Thymus (tissue), 14 donors: ENCODE measurements at places on chromosomes 1 and 21.

GRCh38 chr1:107058245-107059032 is 2.0 kb downstream of the PRMT6 start:
- DNase-seq = no peak

DNA sequence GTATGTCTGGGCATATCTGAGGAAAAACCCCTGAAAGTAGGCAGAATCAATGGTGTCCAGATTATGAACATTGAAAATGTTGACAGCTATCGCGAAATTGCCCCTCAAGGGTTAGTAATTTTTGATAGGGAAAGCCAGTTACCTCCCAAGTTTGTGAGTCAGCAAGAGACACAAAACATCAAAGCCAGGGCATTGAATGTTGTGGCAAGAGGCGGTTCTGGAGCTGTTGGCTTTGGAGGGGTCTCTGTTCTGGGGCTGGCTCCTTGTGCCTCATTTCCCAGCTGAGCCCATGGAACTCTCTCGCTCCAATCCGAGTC is 10.6 kb upstream of the S100A11 start:
- DNase-seq = no peak

- DNase-seq = no peak
Observed at GRCh38 chr1:26360807-26361604, 7.1 kb upstream of the CRYBG2 start.

GRCh38 chr1:190688096-190688495 is 210.4 kb upstream of the BRINP3 start:
- DNase-seq = no peak

GRCh38 chr1:89907727-89908212 is 86.9 kb downstream of the LRRC8D start:
- DNase-seq = no peak

DNA sequence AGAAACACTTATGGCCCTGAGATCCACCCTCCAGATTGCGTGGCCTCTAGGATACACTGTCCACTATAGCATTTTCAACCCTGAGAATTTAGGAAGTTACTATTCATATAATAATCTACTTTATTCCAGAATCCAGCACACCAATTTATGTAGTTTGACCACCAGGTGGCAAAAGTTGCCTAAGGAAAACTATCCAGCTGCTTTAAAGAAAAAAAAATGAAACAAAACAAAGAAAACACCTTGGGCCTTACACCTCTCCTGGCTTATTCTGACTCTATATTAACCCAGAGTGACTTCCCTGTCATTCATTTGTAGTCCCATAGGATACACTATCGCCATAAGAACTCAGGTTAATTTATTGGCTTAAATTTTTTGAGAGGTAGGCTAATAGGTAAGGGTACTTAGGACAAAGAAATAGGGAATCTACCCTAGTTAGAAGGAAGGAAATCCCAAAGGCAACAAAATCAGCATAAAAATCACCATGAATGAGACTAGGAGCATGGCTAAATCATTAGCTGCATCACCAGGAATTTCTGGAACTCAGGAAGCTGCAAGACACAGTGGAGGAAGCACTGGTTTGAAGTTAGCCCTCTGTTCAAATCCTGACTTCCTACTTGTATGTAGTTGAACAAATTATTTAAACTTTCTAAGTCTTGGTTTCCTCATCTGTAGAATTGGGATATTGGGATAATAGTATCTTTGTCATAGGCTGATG is 107.5 kb downstream of the SPAG17 start:
- no peak for DNase-seq

DNA sequence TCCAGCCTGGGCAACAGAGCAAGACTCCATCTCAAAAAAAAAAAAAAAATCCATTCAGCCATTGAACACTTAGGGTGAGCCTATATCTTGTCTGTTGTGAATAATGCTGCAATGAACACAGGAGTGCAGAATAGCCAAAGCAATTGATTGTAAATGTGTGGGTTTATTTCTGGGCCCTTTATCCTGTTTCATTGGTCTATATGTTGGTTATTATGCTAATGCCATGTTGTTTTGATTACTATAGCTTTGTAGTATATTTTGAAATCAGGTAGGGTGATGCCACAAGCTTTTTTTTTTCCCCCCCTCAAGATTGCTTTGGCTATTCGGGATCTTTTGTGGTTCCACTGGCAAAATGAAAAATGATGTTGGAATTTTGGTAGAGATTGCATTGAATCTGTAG is 167.5 kb downstream of the LBR start:
- no peak for DNase-seq

- no peak for DNase-seq
Observed at GRCh38 chr1:146021622-146022402, at the start of gene HJV. Gene HJV (minus strand): TSS chr1:146021735. CDS start chr1:146020231, 1,504 bp downstream.

DNA sequence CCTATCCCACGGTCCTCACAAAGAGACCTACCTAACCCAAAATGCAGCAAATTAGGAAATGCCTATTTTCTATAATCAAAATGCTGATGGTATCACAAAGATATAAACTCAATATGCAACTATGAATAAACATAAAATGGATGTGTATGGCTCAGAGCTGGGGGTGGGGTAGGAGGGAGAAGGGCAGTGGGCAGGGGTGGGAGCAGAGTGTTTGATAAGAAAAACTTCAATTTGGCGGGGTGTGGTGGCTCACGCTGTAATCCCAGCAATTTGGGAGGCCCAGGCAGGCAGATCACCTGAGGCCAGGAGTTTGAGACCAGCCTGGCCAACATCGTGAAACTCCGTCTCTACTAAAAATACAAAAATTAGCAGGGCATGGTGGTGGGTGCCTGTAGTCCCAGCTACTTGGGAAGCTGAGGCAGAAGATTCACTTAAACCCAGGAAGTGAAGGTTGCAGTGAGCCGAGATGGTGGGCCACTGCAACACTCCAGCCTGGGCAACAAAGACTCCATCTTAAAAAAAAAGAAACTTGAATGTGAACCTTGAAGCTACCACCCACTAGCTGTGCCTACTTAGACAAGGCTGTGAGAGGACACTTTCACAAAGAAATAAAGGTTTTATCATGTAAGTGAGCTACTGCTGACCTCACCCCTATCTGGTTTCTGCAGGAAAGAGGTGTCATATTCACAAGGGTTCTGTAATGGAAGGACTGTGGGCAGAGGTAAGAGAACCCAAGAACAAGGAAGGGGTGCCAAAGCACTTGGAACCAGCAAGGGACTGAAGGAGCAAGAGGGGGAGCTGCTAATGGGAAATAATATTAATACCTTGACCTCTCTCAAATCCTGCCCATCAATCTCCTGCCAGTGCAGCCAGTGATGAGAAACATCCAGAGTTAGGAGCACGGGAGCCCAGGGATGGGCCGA is 53.0 kb downstream of the HLCS start:
- DNase-seq = no peak

- DNase-seq = no peak
Observed at GRCh38 chr1:63758791-63759190, 15.0 kb upstream of the ROR1 start.

GRCh38 chr1:209674957-209675564 is at the start of gene G0S2:
Gene G0S2 (plus strand): TSS chr1:209675412. CDS start chr1:209675685, 273 bp downstream.
- no peak for DNase-seq

GRCh38 chr1:152044386-152044785 is 7.6 kb upstream of the S100A11 start:
- DNase-seq = no peak

DNA sequence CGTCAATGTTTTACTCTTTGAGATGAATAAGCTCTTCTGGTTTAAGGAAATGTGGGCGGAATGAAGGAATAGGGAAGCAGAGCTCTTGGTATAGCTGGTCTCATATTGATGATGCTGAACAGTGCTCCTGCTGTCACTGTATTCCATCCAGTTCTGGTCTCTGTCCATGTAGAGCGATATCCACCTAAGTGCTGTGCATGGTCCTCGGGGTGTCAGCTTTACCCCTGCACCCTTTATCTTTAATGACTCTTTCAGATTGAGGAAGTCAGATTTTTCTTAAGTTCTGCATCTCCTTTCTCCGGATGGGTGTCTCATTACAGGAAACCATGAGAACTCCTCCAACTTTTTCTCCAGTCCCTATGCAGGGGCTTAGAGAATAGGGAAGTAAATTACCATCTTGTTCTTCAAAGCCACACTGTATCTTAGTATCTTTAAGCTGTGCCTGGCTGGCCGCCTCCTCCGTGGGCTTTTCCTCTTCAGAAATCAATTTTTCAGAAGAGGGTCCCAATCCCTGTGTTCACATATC is 52.9 kb downstream of the PDE4B start:
- DNase-seq = no peak

DNA sequence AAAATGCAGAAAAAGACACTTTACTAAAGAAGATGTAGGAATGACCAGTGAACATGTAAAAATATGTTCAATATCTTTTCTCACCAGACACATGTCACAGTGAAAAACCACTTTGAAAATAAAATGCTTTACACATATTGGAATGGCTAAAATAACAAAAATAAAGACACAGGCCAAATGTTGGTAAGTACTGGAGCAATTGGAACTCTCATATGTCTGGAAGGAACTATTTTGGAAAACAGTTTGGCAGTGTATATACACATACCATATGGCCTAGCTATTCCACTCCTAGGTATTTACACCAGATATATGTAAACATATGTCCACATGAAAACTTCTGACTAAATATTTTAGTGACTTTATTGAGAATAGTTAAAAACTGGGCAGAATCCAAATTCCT is 927.2 kb downstream of the BRINP3 start:
- no peak for DNase-seq

GRCh38 chr1:11105586-11105985 is 5.9 kb upstream of the EXOSC10 start:
- no peak for DNase-seq

DNA sequence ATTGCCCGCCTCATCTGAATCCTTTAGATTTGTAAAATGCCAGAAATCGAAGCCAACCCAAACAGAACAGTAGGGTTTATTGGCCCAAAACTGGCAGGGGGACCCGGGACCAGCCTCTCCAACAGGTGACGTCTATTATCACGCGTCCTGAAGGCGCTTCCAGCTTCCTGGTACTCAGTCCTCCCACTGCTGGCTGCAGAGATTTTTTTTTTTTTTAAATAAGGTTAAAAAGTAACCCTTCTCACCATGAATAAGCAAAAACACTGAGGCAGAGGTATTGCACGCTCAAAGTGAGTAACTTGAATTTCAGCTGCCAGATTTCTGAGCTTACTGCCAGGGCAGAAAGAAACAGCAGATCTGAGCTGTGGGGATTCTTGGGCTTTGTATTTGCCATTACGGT is 54.4 kb upstream of the GCLM start:
- DNase-seq = no peak

DNA sequence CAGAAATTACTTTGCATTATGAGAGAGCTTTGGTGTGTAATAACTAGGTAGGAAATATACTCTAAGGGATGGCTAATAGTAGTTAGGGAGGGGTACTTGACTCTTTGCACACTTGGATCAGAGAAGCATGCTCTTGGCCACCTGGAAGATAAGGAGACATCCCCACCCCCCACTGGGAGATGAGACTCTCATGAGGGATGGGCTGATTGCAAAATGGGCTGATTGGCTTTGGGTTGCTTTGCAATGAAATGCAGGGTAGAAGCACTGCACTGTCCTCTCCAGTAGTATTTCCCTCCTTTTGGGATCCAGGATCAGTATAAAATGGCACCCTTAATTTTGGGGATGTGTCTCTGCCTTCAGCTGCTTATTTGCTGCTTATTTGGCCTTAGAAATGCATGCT is 71.2 kb upstream of the EPS8L3 start:
- no peak for DNase-seq

- DNase-seq = peak; percentile 40
Observed at GRCh38 chr1:63691701-63692425, 82.0 kb upstream of the ROR1 start.

DNA sequence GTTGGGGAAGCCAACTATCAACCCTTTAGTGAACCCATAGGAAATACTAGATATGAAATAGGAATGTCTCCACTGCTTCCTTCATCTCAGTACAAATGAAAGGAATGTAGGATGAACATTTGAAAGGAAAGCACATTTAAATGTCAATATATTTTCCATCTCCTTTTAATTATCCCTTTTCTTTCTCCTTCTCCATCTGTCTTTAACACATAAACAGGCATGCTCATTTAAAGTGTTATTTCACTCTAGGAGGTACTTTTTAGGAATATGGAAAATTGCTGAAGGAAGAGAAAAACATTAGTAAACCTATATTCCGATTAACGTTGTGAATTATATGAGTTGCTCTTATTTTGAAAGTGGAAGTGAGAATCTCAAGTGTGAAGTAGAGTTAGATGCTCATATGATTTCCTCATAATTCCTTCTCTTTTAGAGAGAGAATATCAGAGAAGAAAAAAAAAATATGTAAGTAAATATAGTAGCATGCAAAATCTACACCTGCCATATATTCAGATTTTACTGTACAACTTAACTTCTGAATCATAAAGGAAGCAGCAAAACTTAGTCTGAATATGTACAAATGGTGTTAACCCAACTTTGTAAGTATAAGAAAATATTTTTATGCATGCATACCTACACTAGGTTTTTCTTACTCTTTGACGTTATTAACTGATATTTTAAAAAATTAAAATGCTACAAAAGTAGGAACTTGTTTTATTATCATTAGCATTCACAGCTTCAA is 406.9 kb upstream of the B3GALT2 start:
- DNase-seq = no peak

DNA sequence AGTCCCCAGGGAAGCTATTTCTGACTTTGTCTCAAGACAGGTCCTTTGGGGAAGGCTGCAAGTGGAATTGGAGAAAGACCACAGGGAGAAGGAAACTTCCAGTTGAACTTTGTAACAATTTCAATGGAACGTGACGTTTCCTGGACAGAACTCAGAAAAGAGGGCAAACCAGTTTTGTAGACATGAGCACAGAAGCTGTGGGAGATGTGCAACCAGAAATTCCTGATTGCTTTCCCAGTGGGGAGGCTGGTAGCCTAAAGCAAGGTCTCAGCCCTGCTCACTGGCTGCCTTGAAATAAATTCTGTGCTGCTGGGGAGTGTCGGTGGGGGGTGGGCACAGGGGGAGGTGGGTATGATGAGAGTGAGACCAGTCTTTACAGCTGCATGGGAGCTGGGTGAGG is 1206.7 kb upstream of the ADGRL2 start:
- no peak for DNase-seq
